ENCODE measurements at places on chromosomes 7 and 10. TPM values are rescaled to one million over a fixed set of nuclear protein-coding genes. Genes with fewer than 3 reads are reported as not detected.
A peak's percentile ranks its signal among the peaks of the same experiment; 100 is the strongest.

Gene ADCK2
- 19.0 TPM for polyA plus RNA-seq

DNA sequence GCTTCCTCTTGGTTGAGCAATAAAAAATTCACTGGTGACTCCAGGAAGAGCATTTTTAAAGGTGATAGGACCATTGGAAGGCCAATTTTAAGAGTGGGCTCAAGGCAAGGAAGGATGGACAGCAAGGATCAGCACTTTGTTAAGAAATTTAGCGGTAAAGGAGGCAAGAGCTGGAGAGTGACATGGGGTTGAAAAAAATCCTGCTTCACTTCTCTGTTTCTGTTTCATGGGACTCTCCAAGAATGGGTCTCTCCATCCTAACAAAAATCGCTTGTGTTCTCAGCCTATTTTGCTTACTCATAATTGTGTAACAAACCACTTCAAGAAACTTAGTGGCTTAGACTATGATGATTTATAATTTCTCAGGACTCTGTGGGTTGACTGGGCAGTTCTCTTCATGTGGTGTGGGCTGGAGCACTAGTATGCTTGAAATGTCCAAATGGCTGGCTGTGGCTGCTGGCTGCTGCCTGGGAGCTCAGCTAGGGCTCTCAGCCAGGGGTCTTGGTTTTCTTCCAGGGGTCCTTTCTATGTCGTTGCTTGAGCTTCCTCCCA lies 59.8 kb upstream of the ZNRF2 start:
- no peak for DNase-seq

Gene RPP38
- 18.5 TPM for polyA plus RNA-seq

Gene INHBA
- 81.0 TPM for polyA plus RNA-seq

DNA sequence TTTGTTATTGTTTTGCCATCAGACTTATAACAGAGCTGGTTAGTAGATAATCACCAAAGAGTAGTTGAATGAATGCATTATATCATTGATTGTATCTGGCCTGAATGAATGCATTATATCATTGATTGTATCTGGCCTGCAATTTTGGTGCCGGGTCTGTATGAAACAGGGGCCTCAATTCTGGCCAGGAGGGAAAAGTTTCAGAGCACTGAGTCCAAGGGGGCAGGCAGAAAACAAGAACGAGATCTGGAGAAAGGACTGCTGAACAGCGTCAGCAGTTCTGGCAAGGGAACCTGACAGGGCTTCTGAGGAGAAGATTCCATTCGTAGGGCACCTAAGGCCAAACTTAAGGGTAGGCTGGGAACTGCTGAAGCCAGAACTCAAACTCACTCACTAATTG lies 128.0 kb downstream of the SEMA3C start:
- DNase-seq: peak; percentile 45

DNA sequence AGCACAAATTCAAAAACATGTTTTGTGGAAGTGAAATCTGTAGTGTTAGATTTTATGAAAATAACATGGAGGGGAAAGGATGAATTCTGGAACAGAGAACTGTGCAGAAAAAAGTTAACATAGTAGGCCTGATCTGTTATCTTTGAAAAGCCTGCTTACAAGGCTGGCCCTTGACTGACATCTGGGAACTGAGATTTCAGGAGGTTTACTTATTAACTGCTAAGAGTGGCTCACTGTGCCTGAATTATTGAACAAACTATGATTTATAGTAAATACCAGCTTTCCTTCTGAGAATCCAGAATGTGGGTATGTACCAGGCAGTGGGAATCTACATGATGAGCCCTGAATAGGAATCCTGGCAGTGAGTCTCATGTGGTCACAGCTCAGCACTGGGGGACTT lies 30.5 kb downstream of the NSUN6 start:
- no peak for DNase-seq

DNA sequence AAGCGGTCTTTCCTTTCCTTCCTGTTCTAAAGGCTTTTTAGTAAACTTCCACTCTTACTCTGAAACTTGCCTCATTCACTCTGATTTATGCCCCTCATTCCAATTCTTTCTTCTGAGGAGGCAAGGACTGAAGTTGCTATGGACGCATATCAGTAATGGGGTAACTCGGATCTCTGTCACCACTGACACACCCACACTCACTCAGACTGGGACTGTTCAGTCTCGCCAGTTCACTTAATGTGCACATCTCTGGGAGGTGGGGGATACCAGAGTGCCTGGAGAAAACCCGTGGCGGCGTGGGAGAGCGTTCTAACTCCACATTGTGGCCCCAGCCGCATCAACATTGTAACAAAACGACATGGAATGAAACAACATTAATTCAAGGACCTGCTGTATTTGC lies 1139.3 kb upstream of the CELF2 start:
- DNase-seq: no peak

- DNase-seq: no peak
Observed at GRCh38 chr10:23478570-23478969, 39.7 kb downstream of the OTUD1 start.

Gene HOXA6
- polyA plus RNA-seq: not detected

All from SK-N-SH (cell line).